Muscle of back (tissue), 13 donors: ENCODE measurements at places on chromosomes 6 and 20.

DNA sequence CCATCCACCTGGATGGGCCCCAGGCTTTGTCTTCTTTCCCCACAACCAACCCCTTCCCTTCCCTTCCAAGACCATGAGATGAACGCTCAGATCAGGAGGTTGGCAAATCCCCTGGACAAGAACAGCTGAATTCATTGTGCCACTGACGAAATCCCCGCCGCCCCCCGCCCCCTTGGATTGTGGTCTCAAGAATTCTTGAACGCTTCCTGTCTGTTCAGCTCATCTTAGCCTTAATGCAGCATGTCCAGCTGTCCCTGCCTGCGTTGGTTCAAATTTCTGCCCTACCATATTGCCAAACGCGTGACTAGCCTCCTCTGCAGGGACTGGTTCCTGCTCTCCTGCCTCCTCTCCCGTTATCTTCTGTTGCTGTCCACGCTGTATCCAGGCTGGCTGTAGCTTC, 133.2 kb downstream of the CDH4 start:
- peak; percentile 7 for DNase-seq

DNA sequence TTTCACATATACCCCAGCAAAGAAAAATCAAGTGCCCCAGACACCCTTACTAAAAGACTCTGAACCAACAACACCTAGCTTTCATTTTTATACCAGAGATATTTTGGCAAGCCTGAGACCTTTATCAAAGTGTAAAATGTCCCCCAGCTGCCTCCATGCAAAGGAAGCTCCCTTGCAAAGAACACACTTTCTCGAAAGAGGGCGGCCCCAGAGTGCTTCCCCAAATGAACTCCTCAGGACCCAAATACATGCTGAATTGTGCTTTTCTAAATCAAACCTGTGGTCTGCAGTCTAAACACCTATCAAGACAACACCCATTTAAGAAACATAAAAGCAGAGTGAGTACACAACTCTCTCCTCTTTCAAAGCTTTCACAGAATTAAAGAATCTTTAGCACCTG, 490 bp downstream of the IPCEF1 start:
- DNase-seq = no peak

GRCh38 chr20:15703171-15703911, 869.9 kb downstream of the KIF16B start:
- no peak for DNase-seq

DNA sequence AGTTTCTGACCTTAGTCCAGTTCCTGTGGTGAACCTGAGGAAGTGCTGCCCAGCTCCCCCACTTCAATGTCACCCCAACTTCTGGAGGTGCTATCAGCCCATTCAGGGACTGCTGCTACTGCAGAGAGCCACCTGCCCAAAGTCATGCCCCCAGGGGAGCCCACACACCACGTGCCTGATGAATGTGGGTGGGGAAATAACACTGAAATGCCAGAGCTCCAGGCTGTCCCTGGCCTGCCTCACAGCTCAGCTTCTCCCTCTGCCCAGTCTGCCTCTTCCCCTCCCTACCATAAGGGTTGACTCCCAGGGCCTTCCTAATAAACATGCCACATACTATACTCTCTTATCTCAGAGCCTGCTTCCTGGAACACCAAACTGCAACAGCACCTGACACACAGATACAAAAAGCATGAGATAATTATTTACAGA, 276.4 kb upstream of the MOCS1 start:
- no peak for DNase-seq

- DNase-seq = no peak
These were observed 251.0 kb downstream of the SYNE1 start for GRCh38 chr6:152386131-152386530.

DNA sequence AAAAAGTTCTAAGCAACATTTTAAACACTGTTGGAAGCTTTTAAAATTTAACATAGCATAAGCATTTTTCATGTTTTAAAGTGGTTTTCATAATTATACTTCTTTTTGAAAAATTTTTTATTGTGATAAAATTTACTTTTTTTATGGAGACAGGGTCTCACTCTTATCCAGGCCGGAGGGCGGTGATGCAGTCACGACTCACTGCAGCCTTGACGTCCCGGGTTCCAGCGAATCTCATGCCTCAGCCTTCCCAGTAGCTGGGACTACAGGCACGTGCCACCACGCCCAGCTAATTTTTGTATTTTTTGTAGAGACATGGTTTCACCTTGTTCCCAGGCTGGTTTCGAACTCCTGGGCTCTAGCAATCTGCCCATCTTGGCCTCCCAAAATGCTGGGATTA, 46.1 kb upstream of the TULP4 start:
- no peak for DNase-seq

GRCh38 chr6:40586369-40587201, 579 bp downstream of the LRFN2 start:
- peak; percentile 27 for DNase-seq

DNA sequence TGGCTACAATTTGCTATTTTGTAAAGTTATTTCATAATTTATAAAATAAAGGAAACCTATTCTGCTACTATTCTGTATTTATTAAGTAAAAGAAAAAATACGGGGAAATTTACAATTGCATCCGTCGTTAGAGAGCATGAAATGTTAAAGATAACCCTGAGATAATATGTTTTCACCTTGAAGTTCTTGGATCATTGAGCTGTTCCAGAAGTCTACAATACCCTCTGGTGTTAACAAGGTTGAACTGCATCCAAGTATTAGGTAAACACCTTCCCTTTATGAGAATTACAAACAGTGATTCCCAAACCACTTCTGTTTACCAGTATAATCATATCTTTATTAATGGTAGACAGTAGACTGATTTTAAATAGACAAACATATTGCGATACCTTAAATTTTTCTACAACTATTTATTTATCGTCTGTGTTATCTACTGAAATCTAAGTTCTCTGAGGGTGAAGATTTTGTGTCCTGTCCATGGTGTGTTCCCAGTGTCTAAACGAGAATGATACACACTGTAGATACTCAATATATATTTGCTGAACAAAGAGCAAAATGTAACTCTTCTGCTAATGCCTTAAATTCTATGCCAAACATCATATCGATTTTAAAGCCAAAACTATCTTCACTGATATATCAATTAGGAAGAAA, 28.2 kb downstream of the TBC1D32 start:
- peak; percentile 10 for DNase-seq

- DNase-seq = no peak
These were observed 38.8 kb downstream of the PLN start for GRCh38 chr6:118586746-118587485.

GRCh38 chr6:30480536-30481156, 8.7 kb upstream of the HLA-E start:
- no peak for DNase-seq

DNA sequence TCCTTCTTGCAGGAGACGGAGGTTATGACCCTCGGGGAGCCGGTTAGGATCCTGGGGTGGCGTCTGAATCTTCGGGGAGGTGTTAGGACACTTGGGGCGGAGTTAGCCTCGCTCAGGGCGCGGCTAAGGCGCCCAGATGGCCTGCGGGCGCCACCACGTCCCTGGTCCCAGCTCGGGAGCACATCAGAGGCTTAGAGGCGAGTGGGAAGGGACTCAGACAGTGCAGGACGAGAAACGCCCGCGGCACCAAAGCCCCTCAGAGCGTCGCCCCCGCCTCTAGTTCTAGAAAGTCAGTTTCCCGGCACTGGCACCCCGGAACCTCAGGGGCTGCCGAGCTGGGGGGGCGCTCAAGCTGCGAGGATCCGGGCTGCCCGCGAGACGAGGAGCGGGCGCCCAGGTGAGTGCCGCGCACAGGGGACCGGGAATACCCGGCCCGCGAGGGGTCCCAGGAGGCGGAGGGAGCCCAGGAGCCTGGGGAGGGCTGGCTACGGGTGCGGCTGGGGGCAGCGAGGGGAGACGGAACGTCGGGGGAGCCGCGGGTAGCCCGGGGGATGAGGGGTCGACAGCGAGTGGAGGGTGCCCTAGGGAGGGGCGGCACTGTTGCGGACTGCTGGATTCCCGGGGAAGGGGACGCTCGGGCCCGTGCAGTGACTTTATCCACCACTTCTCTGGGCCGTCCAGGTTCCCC, at the start of gene HCK:
Gene HCK, plus strand, starts transcription at position 153 of the 688 bp plus-strand sequence.
- DNase-seq = no peak

DNA sequence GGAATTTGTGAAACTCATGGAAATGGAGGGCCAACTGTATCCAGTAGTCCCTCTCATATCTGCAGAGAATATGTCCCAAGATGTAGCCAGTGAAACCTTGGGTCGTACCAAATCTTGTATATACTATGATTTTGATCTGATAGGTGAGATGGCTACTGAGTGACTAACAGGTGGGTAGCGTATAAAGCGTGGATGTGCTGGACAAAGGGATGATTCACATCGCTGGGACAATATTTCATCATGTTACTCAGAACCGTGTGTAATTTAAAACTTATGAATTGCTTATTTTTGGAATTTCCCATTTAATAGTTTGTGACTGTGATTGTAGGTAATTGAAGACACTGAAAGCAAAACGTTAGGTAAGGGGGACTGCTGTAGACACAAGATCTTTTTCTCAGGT, 144.1 kb downstream of the SMAP1 start:
- DNase-seq = no peak

DNA sequence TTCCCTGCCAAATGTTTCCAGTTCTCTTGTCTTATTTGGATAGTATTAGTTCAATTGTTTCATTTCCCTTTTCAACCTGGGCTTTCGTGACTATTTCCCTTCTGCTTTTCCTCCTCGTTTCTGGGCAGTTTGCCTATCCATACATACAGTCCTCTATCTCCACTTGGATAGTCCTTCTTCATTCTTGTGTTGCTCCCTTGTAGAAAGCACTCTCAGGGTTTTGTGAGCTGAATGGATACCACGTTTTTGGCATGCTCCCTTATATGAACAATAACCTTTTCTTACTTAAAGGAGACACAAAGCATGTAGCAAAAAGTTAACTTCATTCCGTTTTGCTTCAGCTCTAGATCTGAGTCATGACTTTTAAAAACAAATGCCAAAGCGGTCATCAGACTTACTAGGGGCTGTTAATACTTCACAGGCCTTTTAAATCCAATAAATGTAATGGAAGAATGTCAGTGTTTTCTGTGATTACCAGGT, 16.6 kb downstream of the CRYBG1 start:
- peak; percentile 11 for DNase-seq

- DNase-seq = no peak
These were observed 13.7 kb downstream of the USP49 start for GRCh38 chr6:41881506-41881905.

- DNase-seq = peak; percentile 62
These were observed 131.7 kb downstream of the GPX5 start for GRCh38 chr6:28657381-28657768.

DNA sequence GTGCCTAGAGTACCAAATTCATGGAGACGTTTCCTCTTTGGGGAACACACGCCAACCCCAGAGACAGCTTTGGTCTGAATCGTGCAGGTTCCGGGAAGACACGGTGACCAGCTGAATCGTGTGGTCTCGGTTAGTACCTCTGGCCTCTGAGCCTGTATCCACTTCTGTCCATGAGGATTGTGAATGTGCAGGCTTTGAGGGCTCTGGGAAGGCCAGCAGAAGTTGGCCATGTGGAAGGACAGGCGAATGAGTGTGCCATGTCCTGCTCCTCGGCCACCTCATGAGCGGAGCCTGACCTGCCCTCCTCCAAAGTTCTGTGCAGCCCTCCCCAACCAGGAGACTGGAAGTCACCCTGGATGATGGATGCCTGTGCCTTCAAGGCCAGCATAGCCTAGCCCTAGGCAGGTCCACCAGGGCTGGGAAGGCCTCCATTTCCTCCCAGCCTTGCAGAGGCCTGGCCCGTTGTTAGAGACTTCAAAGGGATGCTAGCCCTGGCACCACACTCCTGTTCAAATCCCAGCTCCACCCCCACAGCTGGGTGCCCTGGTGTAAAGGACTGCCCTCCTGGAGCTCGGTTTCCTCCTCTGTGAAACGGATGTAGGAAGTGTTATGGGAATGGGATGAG, 1.7 kb upstream of the TMEM74B start:
- no peak for DNase-seq

DNA sequence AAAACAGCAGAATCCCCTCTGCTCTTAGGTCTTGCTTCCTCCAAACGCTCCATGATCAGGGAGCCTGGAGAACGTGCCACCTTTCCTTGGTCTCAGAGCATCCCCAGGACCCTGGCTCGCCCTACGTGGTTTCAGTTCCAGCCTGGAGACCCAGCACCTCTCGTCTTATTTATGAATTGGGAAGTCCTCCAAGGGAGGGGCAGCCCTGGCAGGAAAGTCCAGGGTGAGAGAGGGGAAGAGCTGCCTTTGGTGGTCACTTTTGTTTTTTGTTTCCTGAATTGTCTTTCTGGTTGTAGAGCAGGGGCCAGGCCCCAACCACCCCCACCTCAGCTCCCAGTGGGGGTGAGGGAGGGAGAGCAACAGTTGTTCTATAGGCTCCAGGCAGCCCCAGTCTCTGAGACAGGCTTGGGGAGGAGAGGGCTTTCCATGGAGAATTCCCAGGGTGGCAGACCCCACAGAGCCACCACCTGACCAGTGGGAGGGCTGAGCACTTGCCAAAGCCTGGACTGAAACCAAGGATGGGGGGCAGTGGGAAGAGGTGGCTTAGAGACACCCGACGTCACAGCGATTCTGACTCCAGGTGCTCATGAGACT, 88.8 kb downstream of the PRND start:
- DNase-seq = no peak

DNA sequence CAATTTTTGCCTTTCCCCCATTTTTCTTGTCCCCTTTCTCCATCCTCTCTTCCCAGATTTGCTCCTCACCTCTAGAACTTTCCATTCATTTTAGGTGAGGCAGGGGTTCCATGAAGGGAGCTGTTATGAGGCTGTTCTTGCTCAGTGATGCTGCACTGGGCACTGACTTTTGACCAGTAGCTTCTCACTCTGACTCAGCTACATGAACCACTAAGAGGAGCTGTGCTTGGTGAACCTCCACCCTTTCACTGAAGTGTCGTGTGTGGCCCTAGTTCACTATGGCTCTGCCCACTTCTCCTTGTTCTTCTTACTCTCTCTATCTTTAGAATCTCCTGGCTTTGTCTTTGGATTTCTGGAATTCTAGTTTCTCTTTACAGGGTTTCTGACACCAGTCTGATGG, 307.1 kb upstream of the RNF24 start:
- no peak for DNase-seq

DNA sequence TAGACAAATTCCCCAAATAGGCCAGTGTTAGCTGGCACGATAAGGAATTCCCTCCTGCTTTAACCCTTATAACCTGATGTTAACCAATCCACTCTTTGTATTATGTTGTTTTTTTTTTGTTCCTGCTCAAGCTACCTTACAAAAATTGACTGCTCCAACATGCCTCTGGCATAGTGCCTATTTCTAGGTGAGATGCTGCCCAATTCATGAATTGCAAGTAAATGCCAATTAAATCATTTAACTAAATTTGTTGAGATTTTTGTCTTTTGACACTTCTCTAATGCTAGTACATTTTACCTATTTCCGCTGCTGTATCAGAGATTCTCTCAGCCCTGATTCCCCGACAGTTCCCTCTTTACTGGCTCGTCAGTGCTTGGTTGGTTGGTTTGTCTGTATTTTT, 66.5 kb downstream of the HECA start:
- DNase-seq = no peak

DNA sequence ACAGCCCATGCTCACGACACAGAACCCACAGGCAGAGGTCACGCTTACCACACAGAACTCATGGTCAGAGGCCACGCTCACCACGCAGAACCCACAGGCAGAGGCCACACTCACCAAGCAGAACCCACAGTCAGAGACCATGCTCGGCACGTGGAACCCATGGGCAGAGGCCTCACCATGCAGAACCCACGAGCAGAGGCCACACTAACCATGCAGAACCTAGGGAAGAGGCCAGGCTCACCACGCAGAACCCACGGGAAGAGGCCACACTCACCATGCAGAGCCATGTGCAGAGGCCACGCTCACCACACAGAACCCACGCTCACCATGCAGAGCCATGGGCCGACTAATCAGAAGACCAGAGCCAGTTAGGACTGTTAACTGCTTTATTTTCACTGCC, 203.2 kb upstream of the THBS2 start:
- DNase-seq = no peak
